NCI-H524 treated with DMSO at 0.1 percent for 48 hours (cell line): ENCODE measurements at places on chromosomes 4 and X.
A peak's percentile ranks its signal among the peaks of the same experiment; 100 is the strongest.

- DNase-seq, result no peak
Observed at GRCh38 chrX:103774070-103774642, 2.5 kb upstream of the PLP1 start.

DNA sequence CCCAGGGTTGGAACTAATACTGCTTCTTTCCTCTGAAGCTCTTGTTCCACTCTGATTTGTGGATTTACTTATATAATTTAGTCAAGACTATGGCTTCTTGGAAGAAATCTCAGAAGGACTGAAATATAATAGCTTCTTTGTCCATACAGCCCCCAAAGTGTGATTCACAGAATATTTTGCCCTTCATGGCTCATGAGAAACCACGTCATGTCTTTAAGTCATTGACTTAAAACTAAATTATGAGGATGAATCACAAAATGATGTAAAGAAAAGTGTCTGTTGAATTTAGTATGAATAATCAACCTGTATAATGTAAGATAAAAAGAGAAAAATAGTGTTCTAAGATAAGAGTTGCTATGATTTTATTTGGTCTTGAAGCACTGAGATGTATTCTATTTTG is 43.3 kb upstream of the AGA start:
- DNase-seq, result no peak

DNA sequence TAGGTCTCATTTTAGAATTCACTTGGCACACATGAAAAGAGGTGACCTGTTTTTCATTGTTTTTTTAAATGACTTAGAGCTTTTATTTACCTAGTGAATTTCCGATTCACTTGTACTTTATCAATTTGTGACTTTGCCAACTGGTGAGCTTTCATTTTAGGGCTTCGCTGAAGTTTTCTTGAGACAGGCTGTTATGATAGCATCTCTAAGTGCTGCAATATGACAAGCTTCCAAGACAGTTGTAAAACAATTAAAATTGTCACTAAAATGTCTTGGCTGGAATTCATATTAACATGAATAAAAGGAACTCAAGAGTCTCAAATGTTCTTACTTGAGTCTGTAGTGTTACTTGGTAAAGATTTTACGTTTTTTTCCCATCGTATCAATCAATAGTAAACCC is 831.7 kb upstream of the GRID2 start:
- no peak for DNase-seq

GRCh38 chrX:77693594-77693993 is 92.4 kb downstream of the ATRX start:
- DNase-seq, result no peak

GRCh38 chr4:114343015-114343414 is 255.6 kb upstream of the UGT8 start:
- DNase-seq, result no peak

GRCh38 chr4:10035130-10035529 is 13.8 kb upstream of the SLC2A9 start:
- DNase-seq, result peak; percentile 14

GRCh38 chrX:30280428-30280827 is 28.8 kb downstream of the NR0B1 start:
- no peak for DNase-seq

DNA sequence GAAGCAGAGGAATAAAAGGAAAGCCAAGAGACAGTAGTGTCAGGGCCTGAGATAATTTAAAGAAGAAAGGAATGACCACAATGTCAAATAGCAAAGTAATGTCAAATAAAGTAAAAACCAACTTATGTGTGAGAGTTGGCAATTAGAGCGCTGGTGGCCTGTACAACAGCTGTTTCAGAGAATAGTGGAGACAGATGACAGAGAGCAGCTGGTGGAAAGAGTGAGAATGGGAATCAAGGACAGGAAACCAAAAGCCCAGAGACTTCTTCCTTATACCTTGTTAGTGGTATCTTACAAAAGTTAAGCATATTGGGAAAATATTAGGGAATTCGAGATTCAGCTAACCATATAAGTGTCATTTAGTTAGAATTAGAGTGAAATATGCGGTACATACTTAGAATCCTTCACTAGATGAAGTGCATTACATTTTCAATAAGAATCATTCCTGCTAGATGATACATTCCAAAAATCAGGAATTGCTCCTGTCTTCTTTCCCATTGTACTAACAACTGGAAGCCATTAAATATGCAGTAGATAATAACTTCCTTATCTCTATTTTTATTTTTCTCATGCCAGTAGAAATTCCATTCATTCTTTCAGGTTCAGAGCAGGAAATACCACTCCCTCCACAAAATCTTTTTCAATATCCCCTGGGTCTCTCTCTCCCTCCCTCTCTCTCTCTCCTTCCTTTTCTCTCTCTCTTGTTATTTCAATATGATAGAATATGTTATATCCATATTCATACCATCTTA is 525.4 kb downstream of the CENPC start:
- peak; percentile 63 for DNase-seq

DNA sequence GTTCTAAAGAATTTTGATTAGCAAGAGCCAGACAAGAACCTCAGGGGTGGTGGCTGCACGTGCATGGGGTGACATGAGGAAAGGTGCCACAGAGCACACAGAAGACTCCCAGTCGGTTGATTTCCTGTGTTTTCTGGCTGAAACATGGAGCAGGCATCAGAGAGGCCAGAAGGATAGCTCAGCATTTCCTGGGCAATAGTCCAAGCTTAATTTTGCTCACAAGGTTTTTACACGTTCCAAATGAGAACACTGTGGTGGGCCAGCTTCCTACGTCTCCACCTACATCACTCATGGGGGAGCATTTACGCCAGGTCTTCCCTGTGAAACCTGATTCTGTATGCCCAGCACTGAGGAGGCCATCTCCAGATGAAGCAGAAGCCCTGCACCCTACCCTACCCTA is 212.5 kb upstream of the CLNK start:
- no peak for DNase-seq
